GM12878 (cell line): ENCODE measurements at places on chromosomes 11 and 22. TPM values are rescaled to one million over a fixed set of nuclear protein-coding genes. Genes with fewer than 3 reads are reported as not detected.

RIBC2 gene
- polyA plus RNA-seq = not detected in 2 replicates

RIMBP3B gene
- 0.10 and 0.21 TPM in 2 replicates for polyA plus RNA-seq

BATF2 gene
- 0.27 and 0.31 TPM in 2 replicates for polyA plus RNA-seq

DGKZ gene
- 32.5 and 43.7 TPM in 2 replicates for polyA plus RNA-seq

SLC6A5 gene
- polyA plus RNA-seq = not detected in 2 replicates

C11orf16 gene
- polyA plus RNA-seq = 0.39 TPM in 1 of 2 replicates, not detected in the other

CECR2 gene
- not detected in 2 replicates for polyA plus RNA-seq

OR2AT4 gene
- polyA plus RNA-seq = not detected in 2 replicates

SCGB1C1 gene
- not detected in 2 replicates for polyA plus RNA-seq

CRYBB3 gene
- polyA plus RNA-seq = not detected in 2 replicates

HORMAD2 gene
- polyA plus RNA-seq = not detected in 2 replicates
